ENCODE measurements at places on chromosomes 3 and 15. TPM values are rescaled to one million over a fixed set of nuclear protein-coding genes. Genes with fewer than 3 reads are reported as not detected.

- DNase-seq: peak; percentile 29
These were observed 15.8 kb downstream of the SCG5 start for GRCh38 chr15:32657198-32657883.

DNA sequence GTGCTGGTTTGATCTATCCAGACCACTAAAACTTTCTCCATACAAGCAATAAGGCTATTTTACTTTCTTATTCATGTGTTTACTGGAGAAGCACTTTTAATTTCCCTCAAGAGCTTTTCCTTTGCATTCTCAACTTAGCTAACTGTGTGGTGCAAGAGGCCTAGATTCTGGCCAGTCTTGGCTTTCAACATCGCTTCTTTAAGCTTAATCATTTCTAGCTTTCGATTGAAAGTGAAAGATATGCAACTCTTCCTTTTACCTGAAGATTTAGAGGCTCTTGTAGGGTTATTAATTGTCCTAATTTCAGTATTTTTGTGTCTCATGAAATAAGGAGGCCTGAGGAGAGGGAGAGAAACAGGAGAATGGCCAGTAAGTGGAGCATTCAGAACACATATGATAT, 234.8 kb upstream of the GADL1 start:
- DNase-seq: no peak

The FSTL1 gene
- total RNA-seq: not detected

GRCh38 chr3:138467931-138468330, 33.5 kb downstream of the ESYT3 start:
- no peak for DNase-seq

- DNase-seq: no peak
These were observed 345.6 kb upstream of the THBS1 start for GRCh38 chr15:39235084-39235795.

DNA sequence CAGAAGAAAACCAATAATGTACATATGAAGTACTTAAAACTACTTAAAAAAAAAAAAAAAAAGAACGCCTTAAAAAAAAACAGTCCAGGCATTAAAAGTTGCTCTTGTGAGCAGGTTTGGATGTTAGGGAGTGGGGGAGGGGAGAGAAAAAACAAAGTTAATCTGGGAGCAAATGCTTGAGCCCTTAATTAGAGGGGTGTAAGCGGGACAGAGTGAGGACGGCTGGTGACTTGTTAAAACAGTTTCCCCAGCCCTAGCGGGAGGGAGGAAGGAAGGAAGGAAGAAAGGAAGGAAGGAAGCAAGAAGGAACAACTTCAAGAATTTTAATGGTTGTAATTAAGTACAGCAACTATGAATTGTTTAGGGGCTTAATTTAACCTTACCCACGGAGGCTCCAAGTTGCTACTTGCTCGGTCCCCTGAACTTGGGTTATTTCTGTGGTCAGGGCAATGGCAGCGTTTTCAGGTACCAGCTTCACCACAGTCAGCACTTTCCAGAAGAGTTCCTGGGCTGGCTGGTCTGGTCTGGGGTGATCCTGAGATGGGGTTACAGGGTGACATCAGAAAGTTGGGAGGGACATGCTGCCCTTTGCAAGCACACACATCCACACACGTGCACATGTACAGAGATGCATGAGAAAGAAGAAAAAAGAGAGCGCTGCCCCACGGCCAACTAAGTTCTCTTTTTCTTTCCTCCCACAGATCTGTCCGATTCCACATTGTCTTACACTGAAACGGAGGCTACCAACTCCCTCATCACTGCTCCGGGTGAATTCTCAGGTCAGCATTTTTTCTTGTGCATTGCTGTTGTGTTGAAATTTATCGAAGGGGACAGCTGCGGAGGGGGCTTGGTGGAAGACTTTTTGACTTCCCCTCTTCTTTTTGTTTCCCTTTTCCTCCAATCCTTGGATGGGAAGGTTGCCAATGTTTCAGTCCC, 14.0 kb downstream of the SMAD6 start:
- DNase-seq: no peak

- no peak for DNase-seq
These were observed 209.3 kb upstream of the SATB1 start for GRCh38 chr3:18634461-18634860.

GRCh38 chr3:112128843-112129727, 4.0 kb downstream of the GCSAM start:
- peak; percentile 89 for DNase-seq

The KY gene
- not detected for total RNA-seq

GRCh38 chr3:403826-404225, 207.3 kb downstream of the CHL1 start:
- DNase-seq: no peak

DNA sequence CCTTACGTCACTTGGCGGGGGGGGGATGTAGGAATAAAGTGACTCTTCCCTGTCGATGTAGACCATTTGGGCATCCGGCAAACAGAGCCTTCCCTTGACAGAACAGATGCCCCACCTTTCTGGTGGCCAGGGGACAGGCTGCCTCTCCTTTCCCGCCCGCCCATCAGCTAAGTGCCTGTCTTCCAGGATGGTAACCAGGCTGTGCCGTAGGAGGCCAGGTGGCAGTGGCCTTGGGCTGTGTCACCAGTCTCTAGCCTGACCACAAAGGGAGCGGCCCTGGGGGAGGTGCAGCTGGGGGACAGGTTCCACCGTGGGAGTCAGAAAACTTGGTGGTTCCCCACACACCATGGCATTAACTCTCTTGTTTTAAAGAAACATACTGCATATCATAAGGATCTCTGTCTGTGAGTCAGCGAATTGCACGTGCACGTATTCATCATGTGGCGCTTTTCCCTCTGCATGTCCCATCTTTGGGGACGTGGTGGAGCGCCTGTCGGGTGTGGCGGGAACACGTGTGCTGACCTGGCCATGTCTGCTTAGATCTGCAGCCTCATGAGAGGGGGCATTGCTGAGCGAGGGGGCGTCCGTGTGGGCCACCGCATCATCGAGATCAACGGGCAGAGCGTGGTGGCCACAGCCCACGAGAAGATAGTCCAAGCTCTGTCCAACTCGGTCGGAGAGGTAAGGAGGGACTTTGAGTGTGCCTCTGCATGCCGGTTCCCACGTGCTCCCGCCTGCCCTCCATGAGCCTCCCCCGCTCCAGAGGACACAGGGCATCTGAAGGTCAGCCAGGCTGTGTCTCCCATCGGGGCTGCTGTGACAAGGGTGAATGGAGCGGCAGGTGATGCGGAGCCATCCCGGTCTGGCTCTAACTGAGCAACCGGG, 156.0 kb downstream of the NSMCE3 start:
- DNase-seq: no peak
